ENCODE measurements at places on chromosomes 16 and 17.

GRCh38 chr16:3842994-3843393, 37.5 kb downstream of the CREBBP start:
- DNase-seq = no peak

DNA sequence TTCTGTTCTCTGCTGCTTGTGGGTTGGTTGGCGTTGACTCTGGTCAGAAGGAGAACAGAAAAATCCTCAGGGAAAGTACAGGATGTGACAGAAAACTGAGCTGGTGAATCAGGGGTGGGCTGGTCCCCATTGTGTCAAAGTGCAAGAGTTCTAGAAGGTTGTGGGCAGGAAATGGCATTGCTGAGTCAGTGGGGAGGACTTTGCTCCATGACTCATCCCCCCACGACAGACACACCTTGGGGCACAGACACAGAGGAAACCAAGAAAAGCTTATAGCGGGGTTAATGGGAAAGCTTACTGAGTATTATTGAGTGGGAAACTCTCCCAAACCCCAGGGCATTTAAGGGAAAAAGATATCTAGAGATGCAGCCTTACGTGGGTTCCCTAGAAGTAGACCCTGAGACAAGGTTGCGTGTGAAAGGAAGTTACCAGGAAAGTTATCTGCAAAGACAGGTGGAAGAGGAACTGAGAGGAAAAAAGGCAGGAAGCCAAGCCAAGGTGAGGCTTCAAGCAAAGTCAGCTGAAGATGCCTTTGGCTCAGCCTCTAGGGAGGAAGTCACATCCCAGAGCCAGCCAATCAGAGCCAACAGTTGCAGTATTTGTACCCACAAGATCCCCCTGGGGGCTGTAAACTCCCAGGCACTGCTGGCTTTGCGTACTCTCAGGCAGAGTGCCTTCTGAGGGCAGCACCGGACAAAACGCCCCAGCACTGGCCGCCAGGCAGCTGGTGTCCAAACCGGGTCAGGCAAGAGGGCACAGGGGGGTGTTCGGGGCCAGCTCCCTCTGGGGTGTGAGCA, 86.4 kb downstream of the FOXL1 start:
- DNase-seq = no peak

DNA sequence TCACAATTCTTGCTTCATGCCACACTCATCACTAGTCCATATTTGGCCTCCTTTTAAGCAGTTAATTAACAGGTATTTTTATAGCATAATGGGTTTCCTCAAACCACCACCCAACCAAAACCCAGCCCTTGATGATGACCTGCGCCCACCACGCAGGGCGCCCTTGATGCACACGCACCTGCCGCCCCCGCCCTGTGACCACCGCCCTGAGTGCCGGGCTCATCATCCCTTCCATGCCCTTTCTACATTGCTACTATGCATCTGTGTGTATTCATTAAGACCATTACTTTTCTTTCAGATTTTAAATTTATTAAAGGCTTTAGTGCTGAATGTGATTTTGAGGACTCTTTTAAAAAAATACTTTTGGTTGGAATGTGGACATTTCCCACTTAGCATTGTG, 204.8 kb upstream of the CHMP6 start:
- no peak for DNase-seq

- DNase-seq = no peak
These were observed 31.2 kb upstream of the ZNF469 start for GRCh38 chr16:88351491-88352101.
